ENCODE measurements at places on chromosomes 2 and 18. TPM values are rescaled to one million over a fixed set of nuclear protein-coding genes. Genes with fewer than 3 reads are reported as not detected.

RAPGEF4 gene
- total RNA-seq, result 0.59 TPM

CHST9 gene
- total RNA-seq, result not detected

LYG2 gene
- total RNA-seq, result not detected

MBD5 gene
- total RNA-seq, result 29.8 TPM

OTOS gene
- total RNA-seq, result not detected

GPC1 gene
- 44.8 TPM for total RNA-seq

IGFBP5 gene
- total RNA-seq, result 29.5 TPM

TRIM43 gene
- total RNA-seq, result not detected

VWA3B gene
- total RNA-seq, result 0.59 TPM

HRH4 gene
- under 0.01 TPM for total RNA-seq

CCBE1 gene
- total RNA-seq, result 53.0 TPM

ABCB11 gene
- total RNA-seq, result under 0.01 TPM

TLX2 gene
- total RNA-seq, result under 0.01 TPM

ATP8B1 gene
- 46.7 TPM for total RNA-seq
